ENCODE measurements at places on chromosomes 5 and 9. TPM values are rescaled to one million over a fixed set of nuclear protein-coding genes. Genes with fewer than 3 reads are reported as not detected.

Gene STPG3
- total RNA-seq: not detected

Gene ANKRD31
- total RNA-seq: 0.23 TPM

- no peaks in the 10 kb centered on the region for H3K36me3 ChIP-seq
- no peak overlapping the region for H3K4me3 ChIP-seq
- no peak for DNase-seq
- no peaks in the 10 kb centered on the region for H3K4me1 ChIP-seq
- H3K27me3 ChIP-seq: no peaks in the 10 kb centered on the region
Observed at GRCh38 chr5:169018925-169019324, 282.0 kb downstream of the SLIT3 start.

- no peaks in the 10 kb centered on the region for H3K4me1 ChIP-seq
- H3K36me3 ChIP-seq: no peaks in the 10 kb centered on the region
- no peak for DNase-seq
- peaks cover 5% of the 10 kb centered on the region for H3K27me3 ChIP-seq
- H3K4me3 ChIP-seq: no peak overlapping the region
- H3K27ac ChIP-seq: no peak overlapping the region
Observed at GRCh38 chr5:88769165-88769564, 113.8 kb downstream of the MEF2C start.

GRCh38 chr5:58382131-58382534, 77.8 kb downstream of the PLK2 start:
- no peaks in the 10 kb centered on the region for H3K27me3 ChIP-seq
- H3K4me3 ChIP-seq: no peak overlapping the region
- H3K36me3 ChIP-seq: peaks cover 3% of the 10 kb centered on the region
- DNase-seq: no peak

Gene PCDHGC4
- total RNA-seq: not detected

GRCh38 chr9:25716220-25716872, 38.1 kb upstream of the TUSC1 start:
- no peak overlapping the region for H3K27ac ChIP-seq
- no peaks in the 10 kb centered on the region for H3K27me3 ChIP-seq
- no peak for DNase-seq
- no peaks in the 10 kb centered on the region for H3K36me3 ChIP-seq
- H3K4me1 ChIP-seq: no peaks in the 10 kb centered on the region

GRCh38 chr5:95617057-95617456, 2.8 kb upstream of the GPR150 start:
- H3K27me3 ChIP-seq: no peaks in the 10 kb centered on the region
- peaks cover 27% of the 10 kb centered on the region for H3K36me3 ChIP-seq
- no peak for DNase-seq
- H3K4me1 ChIP-seq: peaks cover 33% of the 10 kb centered on the region

Gene ANKRD55
- total RNA-seq: 0.52 TPM

Data from activated CD8-positive, alpha-beta T cell treated with anti-CD3 and anti-CD28 coated beads, Interleukin-2, amount 10 ng/mL, durations not matched to agents 7 days and 5 days (primary cell).